Endodermal cell (in vitro differentiated cells): ENCODE measurements at places on chromosomes 3 and 15.

- DNase-seq, result no peak
Observed at GRCh38 chr15:62060896-62061280, 641 bp upstream of the VPS13C start.

GRCh38 chr3:50450209-50450921, 53.1 kb downstream of the CACNA2D2 start:
- peak; percentile 74 for DNase-seq

- DNase-seq, result no peak
Observed at GRCh38 chr3:45986303-45986982, 9.2 kb downstream of the FYCO1 start.

DNA sequence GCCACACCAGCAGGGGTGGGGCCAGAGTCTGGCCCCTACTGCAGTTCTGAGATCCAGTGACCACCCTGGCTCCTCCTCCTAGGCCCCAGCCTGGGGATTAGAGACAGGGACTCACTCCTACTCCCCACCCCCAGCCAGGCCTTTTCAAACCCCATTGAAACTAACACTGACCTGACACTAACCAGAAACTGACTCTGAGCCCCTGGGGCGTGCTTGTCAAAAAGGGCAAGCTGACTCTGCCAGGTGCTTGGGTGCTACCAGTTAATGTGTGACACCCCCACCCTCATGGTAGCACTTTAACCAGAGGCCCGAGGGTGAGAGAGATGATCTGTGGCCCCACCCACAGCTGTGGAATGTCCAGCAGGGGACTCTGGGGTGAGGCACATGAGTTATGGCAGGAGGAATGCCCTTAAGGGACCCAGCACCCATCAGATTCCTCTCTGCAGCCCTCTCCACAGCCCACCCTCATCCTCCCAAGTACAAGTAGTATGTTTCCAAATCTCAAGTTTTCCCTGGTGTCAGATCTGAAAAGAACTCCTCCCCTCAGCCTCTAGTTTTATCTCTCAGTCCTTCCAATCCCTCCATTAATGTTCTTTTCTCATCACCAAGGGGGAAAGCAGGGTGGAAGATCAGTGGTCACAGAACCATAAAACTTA, 1.4 kb downstream of the PTH1R start:
- peak; percentile 78 for DNase-seq

GRCh38 chr3:186917512-186918312, 12.6 kb upstream of the ST6GAL1 start:
- no peak for DNase-seq

DNA sequence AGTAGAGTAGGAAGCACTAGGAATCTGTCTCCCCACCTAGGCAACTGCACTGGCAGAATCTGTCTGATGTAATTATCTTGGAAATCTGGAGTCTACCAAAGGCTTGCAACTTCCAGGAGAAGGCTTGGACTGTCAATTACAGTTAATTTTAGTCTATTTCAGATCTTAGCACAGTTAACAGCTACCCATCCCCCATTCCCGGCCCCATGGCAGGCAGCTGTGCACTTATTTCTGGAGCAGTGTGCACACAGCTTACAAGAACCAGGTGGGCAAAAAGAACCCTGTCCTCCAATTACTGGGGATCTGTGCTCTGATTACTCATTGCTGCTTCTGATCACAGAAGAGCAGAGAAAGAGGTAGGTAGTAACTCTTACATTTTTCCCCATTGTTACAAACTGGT, 12.3 kb upstream of the CDAN1 start:
- no peak for DNase-seq

DNA sequence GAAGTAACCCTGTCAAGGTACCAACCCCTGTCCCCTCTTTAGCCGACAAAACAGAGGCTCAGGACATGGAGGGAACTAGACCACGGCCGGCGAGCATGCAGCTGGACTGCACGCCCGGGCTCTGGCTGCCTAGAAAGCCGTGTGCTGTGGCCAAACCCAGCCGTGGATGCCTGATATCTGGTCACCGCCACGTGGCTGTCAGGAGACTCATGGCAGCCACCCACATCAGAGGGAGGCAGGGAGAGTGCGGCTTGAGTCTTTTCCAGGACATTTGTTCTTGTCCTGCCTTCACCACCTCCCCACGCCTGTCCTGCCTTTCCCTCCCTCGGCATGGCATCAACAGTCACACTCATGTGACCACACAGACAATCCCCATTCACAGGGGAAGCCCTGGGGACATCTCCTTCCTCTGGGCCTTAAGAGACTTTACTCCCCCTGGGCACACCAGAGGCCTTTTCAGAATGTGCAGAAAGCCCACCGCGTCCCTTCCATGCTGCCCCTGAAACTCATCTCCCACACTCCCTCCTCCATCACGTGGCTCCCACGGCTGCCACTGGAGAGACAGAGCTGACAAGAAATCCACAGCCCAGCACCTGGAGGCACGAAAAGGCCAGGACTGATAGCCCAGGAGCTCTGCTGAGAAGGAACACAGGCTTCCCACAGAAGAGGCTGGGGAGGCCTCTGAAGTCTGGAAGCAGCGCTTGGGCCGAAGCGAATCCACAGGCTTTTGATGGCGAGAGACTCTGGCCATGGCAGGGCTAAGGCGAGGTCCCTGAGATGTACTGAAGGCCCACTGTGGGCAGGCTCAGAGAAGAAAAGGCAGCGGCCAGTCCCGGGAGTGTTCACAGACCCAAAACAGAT, 71.2 kb upstream of the IQSEC1 start:
- peak; percentile 26 for DNase-seq

DNA sequence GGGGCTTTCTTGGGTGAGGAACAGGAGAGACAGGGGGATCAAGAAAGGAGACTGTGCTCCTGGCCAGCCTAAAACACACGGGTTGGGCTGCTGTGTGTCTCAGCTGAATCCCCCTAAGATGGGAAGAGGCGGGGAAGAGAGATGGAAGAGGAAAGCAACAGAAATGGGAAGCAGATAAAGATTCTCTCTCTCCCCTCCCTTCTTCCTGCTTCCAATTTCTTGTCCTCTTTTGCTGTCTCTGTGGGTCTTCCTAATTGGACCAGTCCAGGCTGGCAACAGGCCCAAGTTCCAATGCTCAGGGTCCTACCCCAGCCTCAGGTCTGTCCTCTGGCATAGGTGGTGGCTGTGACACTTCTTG, 7.1 kb downstream of the ISLR2 start:
- no peak for DNase-seq

- DNase-seq, result no peak
Observed at GRCh38 chr3:107899990-107900651, 190.7 kb downstream of the CD47 start.

- no peak for DNase-seq
Observed at GRCh38 chr15:60553163-60553562, 74.2 kb upstream of the ICE2 start.

- no peak for DNase-seq
Observed at GRCh38 chr15:74709892-74710291, 14.1 kb upstream of the EDC3 start.

- no peak for DNase-seq
Observed at GRCh38 chr15:47932261-47932660, 188.5 kb upstream of the SLC24A5 start.

DNA sequence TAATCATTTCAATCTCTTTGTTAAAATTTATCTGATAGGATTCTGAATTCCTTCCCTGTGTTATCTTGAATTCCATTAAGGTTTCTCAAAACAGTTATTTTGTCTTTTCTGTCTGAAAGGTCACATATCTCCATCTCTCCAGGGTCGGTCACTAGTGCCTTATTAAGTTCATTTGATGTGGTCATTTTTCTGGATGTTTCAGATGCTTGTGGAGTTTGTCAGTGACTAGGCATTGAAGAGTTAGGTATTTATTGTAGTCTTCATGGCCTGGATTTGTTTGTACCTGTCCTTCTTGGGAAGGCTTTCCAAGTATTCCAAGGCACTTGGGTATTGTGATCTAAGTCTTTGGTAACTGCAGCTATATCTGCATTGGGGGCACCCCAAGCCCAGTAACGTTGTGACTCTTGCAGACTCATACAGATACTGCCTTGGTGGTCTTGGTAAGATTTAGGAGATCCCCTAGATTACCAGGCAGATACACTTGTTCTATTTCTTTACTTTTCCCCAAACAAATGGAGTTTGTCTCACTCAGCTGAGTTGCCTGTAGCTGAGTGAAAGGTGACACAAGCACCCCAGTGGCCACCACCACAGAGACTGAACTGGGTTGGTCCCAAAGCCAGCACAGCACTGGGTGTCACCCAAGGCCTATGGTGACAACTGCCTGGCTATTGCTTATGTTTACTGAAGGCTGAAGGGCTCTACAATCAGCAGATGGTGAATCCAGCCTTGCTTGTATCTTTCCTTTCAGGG, 18.9 kb upstream of the SLC27A2 start:
- no peak for DNase-seq

DNA sequence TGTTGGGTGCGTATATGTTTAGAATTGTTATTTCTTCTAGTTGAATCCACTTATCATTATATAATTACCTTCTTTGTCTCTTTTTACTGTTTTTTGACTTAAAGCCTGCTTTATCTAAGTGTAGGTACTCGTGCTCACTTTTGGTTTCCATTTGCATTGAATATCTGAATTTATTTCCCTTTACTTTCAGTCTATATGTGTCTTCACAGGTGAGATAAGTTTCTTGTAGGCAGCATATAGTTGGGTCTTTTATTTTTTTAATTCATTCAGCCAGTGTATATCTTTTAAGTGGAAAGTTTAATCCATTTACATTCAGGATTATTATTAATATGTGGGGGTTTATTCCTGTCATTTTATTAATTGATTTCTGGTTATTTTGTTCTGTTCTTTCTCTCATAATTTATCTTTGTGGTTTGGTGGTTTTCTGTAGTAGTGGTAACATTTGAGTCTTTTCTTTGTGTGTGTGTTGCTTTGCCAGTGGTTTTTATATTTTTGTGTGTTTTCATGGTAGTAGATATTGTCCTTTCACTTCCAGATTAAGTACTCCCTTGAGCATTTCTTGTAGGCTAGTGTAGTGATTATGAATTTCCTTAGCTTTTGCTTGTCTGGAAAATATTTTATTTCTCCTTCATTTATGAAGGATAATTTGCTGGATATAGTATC, 27.3 kb downstream of the STT3B start:
- no peak for DNase-seq

GRCh38 chr15:93467337-93467736, 378.3 kb upstream of the RGMA start:
- DNase-seq, result no peak

GRCh38 chr3:40299721-40300335, 9.7 kb upstream of the EIF1B start:
- DNase-seq, result no peak

GRCh38 chr15:67854358-67854757, 14.5 kb upstream of the RNU6-1 start:
- no peak for DNase-seq

DNA sequence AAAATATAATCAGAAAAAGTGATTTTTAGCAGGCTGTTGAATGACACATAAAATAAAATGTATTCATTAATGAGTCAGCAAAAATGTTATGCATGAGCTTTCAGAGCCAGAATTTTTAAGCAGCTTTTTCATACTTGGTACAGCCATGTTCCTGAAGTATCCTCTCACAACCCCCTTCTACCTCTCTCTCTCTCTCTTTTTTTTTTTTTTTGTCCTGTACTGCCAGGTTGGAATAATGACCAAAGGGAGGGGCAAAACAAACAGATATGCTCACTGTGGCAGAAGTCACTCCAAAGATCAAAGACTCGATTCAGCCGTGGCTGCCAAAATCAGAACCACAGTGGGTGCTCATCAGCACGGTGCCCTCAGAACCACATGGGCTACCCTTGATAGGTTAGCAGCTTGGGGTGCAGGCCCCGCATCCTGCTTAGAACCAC, 383.0 kb downstream of the ZBTB20 start:
- DNase-seq, result no peak

GRCh38 chr3:100629421-100630127, 20.2 kb downstream of the ADGRG7 start:
- DNase-seq, result no peak

GRCh38 chr15:78092261-78093041, at the start of gene SH2D7:
Gene SH2D7, plus strand, starts transcription at chr15:78092561. Its CDS starts 24 bp downstream, at chr15:78092585.
- DNase-seq, result no peak

- no peak for DNase-seq
Observed at GRCh38 chr3:183576487-183577107, 21.1 kb upstream of the KLHL6 start.

DNA sequence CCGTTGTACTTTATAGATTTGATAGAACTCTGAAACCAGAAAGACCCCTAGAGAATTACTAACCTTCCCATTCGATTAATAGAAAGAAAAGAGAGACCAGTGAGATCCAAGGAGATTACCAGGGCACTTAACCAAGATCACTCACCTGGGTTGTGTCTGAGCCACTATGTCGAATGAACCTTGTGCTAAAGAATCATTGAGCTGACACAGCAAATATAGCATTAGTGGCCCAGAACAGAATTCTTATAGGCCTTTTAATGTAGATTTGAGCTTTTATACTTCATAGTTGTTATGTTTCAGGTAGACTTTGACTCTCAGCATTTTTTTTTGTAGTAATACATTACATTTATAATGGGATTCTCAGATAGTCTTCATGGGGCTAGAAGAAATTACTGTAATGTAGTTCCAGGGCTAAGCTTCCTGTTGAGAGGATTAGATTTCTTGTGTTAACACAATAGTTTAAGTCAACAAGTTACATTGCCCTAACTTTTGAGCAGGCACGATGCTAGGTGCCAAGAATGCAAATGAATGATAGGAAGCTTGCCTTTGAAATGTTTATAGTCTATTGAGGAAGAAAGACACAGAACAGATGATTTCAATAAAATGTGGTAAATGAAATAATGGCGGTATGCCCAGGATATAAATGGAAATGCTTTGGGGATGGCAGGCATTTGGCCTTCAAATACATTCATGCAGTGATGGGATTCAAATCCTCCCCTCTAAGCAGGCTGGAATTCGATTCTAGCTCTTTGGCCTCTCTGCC, 24.4 kb upstream of the ABHD10 start:
- DNase-seq, result no peak

GRCh38 chr3:183980403-183980802, 37.3 kb downstream of the ABCC5 start:
- DNase-seq, result no peak

DNA sequence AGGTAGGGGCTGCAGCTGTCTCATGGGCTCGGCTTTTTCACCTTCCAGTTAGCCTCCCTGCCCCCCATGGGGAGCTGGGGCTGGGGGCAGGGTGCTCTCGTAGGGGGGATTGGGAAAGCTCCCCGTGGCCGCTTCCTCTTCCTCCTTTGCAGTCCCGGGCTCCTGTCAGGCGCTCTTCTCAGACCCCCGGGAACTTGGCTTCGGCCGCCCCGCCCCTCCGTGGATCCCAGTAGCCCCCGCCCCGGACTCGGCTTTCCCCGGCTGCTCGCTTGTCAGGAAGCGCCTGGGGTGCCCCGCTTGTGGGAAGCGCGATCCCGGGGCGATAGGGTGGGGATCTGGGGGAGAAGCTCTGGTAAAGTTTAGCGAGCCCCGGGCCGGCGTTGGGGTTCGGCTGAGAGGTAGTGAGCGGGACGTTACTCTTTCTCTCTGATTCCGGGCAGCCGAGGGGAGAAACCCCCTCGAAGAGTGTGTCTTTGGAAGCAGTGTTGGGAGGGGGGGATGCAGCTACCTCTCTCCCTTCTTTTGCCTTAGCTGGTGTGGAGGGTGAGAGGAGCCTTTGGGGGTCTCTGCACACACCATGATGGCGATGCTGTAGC, 611 bp downstream of the PIAS1 start:
- DNase-seq, result peak; percentile 92

- DNase-seq, result no peak
Observed at GRCh38 chr3:17175187-17175807, 290.5 kb downstream of the PLCL2 start.
